ENCODE measurements at places on chromosomes 4 and X. TPM values are rescaled to one million over a fixed set of nuclear protein-coding genes. Genes with fewer than 3 reads are reported as not detected.

Gene BTC
- 2.3 TPM for total RNA-seq

Gene TENM3
- total RNA-seq: 52.3 TPM

Gene STBD1
- 2.4 TPM for total RNA-seq

Gene PSAPL1
- 0.05 TPM for total RNA-seq

DNA sequence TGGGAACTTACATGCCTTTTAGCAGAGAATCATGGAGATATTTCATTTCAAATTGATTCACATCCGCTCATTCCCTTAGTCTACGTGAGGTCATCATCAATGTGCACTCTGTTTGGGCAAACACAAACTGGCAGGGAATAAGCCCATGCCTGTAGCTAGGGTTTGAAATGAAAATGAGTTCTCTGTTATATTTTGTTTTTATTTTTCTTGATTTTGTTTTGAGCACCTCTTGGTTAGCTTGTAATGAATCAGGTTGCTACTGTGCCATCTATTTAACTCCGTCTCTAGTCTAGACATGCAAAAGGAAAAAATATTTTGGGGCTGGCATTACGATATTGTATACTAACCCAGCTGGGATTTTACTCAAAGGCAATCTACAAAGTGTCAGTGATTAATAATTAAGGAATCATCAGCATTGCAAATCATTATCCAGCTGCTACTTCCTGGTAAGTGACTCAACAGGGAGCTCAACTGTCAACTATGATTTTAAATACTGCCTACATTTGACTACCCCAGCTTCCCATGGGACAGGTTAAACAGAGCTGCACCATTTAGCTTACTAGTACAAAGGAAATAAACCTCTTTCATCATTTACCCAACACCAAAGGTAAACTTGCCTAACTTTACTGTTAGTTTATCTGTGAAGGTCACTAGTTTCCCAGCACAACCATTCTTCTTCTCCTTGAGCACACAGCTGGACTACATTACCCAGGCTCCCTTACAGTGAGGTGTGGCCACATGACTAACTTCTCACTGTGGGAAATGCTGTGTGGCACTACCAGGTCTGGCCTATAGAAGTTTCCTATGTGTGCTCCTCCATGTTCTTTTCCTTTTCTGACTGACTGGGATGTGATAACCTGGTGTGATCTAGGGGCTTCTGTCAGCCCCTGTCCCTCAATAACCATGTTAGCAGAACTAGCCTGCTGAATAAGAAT lies 21.2 kb upstream of the TRPC5OS start:
- H3K27me3 ChIP-seq: no peaks in the 10 kb centered on the region
- DNase-seq: no peak
- no peak overlapping the region for H3K27ac ChIP-seq
- H3K36me3 ChIP-seq: no peaks in the 10 kb centered on the region

- H3K4me1 ChIP-seq: no peaks in the 10 kb centered on the region
- H3K27ac ChIP-seq: no peak overlapping the region
- no peaks in the 10 kb centered on the region for H3K27me3 ChIP-seq
- no peak overlapping the region for H3K4me3 ChIP-seq
- no peak for DNase-seq
Observed at GRCh38 chr4:145075742-145076468, 22.1 kb downstream of the ANAPC10 start.

DNA sequence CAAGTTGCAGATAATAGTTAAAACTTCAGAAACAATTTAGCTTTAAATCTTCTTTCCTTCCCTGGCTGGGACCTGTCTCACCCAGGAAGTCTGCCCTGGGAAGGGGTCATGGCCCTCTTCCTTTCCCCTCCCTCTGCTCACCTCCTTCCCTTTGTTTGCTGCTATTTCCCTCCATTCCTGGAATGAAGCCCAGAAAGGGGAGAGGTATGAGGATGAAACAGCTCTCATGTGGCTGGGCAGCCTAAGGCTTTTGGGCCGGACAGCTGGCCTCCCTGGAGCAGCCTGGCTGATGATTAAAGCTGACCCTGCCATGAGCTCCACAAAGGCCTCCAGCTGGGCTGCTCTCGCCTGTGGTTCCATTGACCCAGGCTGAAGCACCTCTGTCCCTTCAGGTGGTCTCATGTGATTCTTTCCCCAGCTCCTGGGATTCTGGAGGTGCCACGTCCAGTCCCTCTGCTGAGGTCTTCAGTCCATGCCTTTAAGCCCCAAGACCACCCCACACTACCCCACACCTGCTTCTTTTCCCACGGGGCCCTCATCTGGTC lies 202.1 kb downstream of the PTTG2 start:
- H3K4me1 ChIP-seq: peaks cover 5% of the 10 kb centered on the region
- H3K4me3 ChIP-seq: no peak overlapping the region
- no peak for DNase-seq

- no peak overlapping the region for H3K27ac ChIP-seq
- no peak for DNase-seq
- no peaks in the 10 kb centered on the region for H3K4me1 ChIP-seq
- no peak overlapping the region for H3K4me3 ChIP-seq
- H3K36me3 ChIP-seq: no peaks in the 10 kb centered on the region
- H3K27me3 ChIP-seq: no peaks in the 10 kb centered on the region
Observed at GRCh38 chr4:40238700-40239548, 42.1 kb downstream of the RHOH start.

DNA sequence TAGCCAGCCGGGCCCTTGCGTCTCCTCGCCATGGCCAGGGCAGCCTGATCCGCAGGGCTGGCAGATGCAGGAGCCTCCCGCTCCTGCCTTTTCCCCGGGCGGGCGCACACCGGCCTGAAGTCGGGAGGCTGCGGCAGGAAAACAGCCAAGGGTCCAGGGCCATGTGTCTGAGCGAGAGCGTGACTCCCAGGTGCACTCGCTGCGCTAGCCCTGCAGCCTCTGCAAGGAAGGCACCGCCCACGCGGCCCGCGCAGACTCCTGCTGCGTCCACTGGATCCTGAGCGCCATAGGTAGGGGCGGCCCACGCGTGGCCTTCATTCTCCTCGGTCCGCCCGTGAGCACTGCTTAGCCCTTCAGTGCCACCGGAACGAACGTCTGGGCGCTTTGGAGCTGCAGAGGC lies 379.9 kb downstream of the TRAM1L1 start:
- no peak overlapping the region for H3K4me3 ChIP-seq
- no peaks in the 10 kb centered on the region for H3K36me3 ChIP-seq
- no peak overlapping the region for H3K27ac ChIP-seq
- no peaks in the 10 kb centered on the region for H3K27me3 ChIP-seq

DNA sequence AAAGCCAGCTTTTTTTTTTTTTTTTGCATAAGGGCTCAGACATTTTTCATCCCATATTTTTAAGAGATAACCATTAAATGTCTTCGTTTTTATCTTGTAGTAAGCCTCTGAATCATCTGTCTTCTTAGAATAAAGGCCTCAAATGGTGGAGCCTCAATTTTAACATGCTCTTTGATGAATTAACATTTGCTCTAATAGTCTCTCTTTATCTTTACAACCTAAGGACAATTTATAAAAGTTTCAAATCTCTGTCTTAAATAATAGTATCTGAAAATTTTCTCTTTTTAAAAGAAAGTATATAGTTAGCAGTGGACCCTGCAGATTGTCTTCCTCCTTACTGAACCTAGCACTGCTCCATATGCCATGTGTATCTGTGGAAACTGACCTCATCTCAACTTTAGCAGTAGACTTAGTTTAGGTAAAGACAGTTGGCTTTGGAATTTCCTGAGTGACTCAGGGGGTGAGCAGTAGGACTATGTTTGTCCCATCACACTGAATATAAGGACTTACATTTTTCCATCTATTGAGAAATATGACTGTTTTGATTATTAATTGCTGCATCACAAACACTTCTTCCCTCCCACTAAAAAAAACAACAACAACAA lies 1658.0 kb downstream of the STIM2 start:
- DNase-seq: no peak
- H3K4me3 ChIP-seq: no peak overlapping the region
- no peaks in the 10 kb centered on the region for H3K4me1 ChIP-seq
- no peaks in the 10 kb centered on the region for H3K36me3 ChIP-seq

DNA sequence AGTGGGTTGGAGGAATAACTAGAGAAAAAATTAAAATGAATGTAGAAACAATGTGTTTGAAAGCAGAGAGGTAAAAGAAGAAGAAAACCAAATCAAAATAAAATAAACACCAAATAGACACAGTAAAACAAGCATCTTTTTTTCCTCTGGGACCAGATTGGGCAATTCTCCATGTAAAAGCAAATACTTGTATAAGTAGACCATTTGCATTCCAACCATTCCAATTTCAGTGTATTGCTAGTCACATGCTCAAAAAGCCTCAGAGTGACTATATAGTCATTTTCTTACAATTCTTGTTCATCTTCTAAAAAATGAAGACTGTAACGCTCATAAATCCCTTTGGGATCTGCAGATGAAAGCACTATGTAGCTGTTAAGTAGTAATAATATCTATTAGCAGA lies 969.5 kb downstream of the PCDH18 start:
- H3K4me3 ChIP-seq: no peak overlapping the region
- H3K27me3 ChIP-seq: no peaks in the 10 kb centered on the region
- H3K36me3 ChIP-seq: no peaks in the 10 kb centered on the region

- no peak overlapping the region for H3K4me3 ChIP-seq
- no peaks in the 10 kb centered on the region for H3K36me3 ChIP-seq
- H3K27me3 ChIP-seq: no peaks in the 10 kb centered on the region
Observed at GRCh38 chr4:112567536-112567935, 51.6 kb upstream of the NEUROG2 start.

DNA sequence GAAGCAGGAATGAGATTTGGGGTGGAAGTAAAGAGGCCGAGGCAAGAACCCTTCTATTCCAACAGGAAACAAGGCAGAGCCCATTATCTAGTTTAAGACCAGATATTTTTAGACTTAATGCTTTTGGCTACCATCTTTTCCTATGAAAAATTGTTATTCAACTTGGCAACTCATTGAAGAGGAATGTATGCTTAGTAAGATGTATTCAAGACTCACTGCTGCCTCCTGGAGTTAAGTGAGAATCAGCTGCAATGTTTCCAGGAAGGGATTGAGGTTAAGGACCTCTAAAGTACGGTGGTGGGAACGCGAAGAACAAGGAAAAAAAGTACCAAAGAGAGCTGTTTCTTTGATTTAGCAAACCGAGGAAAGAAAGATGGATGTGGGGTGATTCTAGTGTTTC lies 89.1 kb downstream of the RAPGEF2 start:
- no peak for DNase-seq

DNA sequence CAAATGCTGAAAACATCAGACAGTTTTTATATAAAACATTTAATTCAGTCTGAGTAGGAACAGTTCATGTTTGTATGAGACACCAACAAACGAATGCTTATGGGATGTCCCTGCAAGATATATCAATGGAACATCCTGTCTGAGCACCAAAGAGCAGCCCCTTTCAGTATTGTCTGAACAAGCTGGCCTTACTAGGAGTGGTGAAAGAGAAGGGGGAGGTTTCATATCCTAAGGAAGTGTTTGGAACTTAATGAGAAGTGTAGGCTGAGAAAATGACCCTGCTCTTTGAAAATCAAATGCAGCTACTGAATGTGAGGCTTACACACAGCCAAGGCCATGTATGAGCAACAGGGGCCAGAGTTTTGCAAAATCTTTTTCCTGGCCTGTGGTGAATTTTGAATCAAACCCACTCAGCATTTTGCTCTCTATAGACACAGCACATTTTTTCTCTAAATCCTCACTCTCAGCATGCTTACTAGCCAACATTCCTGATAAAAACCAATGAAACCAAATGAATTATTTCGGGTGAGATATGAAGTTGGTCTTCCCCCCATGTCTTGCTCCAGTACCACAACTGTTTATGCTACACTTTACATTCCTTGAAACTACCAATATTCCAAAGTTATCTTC lies 119.4 kb downstream of the LUZP4 start:
- no peak overlapping the region for H3K4me3 ChIP-seq
- H3K27ac ChIP-seq: no peak overlapping the region
- no peak for DNase-seq
- H3K27me3 ChIP-seq: no peaks in the 10 kb centered on the region
- H3K36me3 ChIP-seq: no peaks in the 10 kb centered on the region

DNA sequence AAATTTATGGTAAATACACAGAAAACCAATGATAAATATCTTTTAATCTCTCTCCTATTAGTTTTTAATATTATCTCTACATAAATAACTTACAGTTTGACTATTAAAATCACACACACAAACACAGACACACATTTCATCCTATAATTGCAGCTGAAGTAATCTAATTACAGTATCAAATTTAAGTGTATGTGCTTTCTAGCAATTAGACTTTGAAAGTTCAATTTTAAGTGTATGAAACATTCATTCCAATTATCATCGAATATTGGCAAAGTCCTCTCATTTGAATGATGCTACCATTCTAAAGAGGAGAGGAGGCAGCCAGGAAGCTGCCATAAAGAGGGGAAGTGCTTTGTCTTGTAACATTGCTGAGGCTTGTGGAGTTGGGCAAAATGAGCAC lies 221.2 kb upstream of the PABPC4L start:
- DNase-seq: no peak
- H3K27me3 ChIP-seq: no peaks in the 10 kb centered on the region
- no peaks in the 10 kb centered on the region for H3K4me1 ChIP-seq
- H3K36me3 ChIP-seq: no peaks in the 10 kb centered on the region
- H3K27ac ChIP-seq: no peak overlapping the region
- H3K4me3 ChIP-seq: no peak overlapping the region

DNA sequence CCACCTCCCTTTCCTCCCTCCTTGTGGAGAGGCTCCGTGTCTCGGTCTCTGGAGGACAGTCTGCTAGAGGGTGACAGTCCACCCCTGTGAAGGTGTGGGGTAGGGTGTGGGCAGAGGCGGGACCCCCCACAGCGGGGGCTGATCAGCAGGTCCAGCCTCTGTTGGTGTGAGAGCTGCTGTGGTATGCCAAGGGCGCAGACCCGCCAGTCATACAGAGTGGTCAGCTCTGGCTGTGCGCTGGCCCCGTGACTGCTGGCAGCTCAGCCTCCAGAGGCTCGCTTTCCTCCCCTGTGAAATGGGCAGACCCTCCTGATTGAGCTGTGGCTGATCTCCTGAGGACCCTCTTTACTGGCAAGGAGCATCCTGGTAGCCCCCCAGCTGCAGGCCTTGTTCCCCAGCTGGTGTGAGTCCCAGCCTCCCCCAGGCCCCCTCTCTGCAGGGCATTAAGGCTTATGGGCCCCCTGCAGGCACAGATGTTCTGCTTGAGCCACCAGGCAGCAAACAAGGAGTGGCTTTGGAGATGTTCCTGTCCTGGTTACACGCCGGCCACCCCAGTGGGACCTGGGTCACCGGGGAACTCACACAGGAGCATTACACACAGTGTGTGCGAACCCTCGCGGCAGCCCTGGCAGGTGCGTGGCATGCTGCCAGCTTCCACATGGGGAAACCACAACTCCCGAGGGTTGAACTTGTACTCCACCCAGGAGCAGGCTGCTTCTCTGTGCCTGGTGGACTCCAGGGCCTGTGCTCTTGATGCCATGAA lies 76.8 kb downstream of the PPP2R2C start:
- no peak for DNase-seq
- no peaks in the 10 kb centered on the region for H3K4me1 ChIP-seq
- H3K27me3 ChIP-seq: no peaks in the 10 kb centered on the region
- no peaks in the 10 kb centered on the region for H3K36me3 ChIP-seq

DNA sequence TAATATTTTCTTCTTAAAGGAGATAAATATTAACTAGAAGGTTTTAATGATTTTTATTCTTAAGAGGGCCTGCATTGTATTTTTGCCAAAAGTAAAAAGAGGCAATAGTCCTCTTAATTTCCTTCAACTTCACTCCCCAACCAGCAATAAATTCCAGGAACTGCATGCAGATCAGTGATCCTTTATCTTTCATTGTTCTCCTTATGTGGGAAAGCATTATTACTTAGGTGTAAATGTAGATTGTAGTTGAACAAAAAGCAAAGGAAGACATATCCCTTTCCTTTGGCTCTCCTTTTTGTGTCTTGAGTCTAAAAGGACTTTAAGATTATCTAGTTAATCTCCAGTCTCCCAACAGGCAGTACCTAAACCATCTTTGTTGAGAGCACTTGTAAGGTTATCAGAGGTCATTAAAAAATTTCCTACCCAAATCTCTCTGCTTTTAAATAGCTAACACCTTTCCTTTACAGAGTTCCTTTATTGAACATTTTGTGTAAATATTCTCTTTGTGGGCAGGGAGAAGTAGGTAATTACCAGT lies 55.3 kb downstream of the RAPGEF2 start:
- H3K27me3 ChIP-seq: no peaks in the 10 kb centered on the region
- DNase-seq: no peak
- no peak overlapping the region for H3K27ac ChIP-seq
- H3K4me3 ChIP-seq: no peak overlapping the region
